ENCODE measurements at places on chromosomes 1 and 21. TPM values are rescaled to one million over a fixed set of nuclear protein-coding genes. Genes with fewer than 3 reads are reported as not detected.
A peak's percentile ranks its signal among the peaks of the same experiment; 100 is the strongest.

DNA sequence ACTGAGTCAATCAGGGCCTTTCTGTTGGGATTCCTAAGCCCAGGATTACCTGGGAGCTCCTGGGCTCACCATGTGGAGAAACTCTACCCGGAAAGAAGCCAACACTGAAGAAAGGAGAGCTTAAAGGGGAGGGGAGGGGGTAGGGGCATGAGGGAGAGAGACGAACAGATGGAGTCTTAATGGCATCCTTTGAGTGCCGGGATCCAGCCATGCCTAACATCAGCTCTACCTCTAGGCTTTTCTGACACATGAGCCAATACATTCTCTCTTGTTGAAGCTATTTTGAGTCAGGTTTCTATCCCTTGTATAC is 75.0 kb downstream of the NPHP4 start:
- no peak for DNase-seq

- DNase-seq: no peak
These were observed 19.5 kb upstream of the ETV3 start for GRCh38 chr1:157157501-157158190.

DNA sequence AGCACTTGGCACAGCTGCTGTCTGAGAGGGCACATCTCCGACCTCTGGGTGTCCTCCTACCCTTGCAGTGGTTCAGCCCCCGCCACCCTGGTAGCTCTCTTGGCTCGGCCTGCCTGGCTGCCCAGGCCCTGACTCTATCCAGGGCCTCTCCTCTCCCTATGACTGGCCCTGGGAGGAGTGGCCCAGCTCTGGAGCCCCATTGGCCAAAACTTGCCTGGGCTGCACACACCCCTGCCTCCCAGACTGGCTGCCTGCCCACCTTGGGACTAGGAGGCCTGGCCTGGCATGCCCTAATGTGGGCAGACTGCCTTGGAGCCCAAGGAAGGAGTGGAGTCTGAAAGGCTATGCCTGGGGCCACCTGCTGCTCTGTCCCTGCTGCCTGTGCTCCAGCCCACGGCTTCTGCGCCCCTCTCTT is 33.6 kb downstream of the ACOT11 start:
- DNase-seq: peak; percentile 99

- DNase-seq: no peak
These were observed 162.7 kb downstream of the IER5 start for GRCh38 chr1:181251001-181251712.

Gene PDPN
- total RNA-seq: 32.6 TPM

Gene CDK18
- 1.5 TPM for total RNA-seq

DNA sequence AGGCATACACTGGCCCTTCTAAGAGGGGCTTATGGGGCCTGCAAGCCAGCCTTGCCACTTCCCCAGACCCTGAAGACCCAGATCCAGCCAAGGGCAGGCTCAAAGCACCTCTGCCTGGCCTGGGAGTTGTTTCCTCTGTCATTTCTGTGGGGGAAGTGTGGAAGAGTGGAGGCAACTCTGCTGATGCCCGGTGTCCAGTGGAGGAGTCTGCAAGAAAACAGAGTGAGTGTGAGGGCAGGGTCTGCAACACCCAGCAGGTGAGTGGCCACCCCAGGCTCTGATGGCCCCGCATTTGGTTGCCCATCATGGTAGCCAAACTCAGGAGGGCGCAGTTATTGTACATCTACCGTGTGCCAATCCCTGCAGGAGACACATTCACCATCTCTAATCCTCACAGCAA is 8.4 kb downstream of the CLEC20A start:
- no peak for DNase-seq

GRCh38 chr1:239761509-239761908 is 330.2 kb upstream of the FMN2 start:
- no peak for DNase-seq

DNA sequence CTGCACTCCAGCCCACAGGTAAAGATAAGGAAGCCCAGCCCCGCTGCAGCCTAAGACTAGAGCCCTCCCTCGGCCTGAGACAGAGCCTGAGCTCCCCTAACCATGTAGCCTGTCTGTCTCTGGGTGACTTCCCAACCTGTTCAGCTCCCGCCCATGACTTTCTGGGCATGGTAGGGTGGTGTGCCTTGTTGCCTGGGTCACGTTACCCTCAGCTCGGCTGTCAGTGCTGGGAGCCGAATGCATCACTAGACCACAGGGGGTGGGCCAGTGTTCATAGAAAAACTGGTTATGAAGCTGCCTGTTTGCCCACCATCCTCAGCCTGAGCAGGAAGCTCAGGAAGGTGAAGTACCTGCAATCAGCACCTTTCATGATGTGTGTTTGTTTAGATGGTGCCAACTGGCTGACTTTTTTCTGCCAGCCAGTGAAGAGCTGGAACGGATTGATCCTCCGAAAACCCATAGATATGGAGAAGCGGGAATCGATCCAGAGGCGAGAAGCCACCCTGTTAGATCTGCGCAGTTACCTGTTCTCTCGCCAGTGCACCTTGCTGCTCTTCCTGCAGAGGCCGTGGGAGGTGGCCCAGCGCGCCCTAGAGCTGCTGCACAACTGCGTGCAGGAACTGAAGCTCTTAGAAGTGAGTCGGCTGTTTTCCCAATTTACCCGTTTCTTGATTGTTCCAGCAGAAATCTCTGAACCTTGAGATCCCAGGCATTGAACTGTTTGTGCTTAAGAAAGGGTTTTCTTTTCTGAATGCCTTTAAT is 43.9 kb upstream of the PWP2 start:
- no peak for DNase-seq

DNA sequence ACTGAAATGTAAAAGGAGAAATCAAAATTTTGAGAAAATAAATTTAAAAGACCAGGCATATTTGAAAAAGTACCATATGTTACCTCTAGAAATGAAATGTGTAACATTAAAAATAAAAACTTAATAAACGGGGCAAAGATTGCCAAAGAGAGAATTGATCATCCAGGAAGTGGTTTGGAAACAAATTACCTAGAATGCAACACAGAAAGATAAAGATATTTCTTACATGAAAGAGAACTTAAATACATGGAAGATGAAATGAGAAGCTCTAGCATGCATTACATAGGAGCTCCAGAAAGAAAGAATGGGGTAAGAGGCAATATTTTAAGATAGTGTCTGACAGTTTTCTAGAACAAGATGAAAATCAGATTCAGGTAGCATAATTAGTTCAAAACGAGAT is 235.9 kb upstream of the IRF2BP2 start:
- DNase-seq: no peak

Gene PERM1
- total RNA-seq: 85.3 TPM

Data from gastrocnemius medialis (tissue), 4 donors.